ENCODE measurements at places on chromosomes 11 and 22. TPM values are rescaled to one million over a fixed set of nuclear protein-coding genes. Genes with fewer than 3 reads are reported as not detected.

OSBPL5 gene
- total RNA-seq = 11.2 TPM

CHST1 gene
- total RNA-seq = not detected

PKNOX2 gene
- not detected for total RNA-seq

WBP2NL gene
- 2.6 TPM for total RNA-seq

C11orf87 gene
- total RNA-seq = not detected

CCDC116 gene
- 0.16 TPM for total RNA-seq

MS4A7 gene
- total RNA-seq = 1.0 TPM

PDGFB gene
- 13.4 TPM for total RNA-seq

LRRC74B gene
- not detected for total RNA-seq

NXPE1 gene
- total RNA-seq = not detected

POU2F3 gene
- not detected for total RNA-seq

LRRC4C gene
- total RNA-seq = not detected

KRTAP5-10 gene
- total RNA-seq = not detected

PHETA2 gene
- 0.98 TPM for total RNA-seq

NECTIN1 gene
- total RNA-seq = 1.8 TPM

DNA sequence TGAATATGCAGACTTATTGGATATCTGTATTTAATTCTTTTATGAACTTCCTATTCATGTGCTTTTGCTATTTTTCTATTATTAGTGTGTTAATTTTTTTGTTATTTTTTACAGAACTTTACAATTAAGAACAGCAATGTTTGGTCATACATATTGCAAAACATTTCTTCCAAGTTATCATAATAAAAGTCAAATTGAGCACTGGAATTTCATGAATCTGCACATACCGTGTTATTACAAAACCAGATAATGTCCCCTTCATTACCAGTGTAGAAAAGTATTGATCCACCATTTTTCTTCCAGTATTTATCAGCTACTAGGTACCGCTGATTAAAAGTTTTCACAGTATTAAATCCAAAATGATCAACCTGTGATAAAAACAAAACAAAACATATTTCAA is 40.5 kb downstream of the PRCP start:
- DNase-seq = no peak

DNA sequence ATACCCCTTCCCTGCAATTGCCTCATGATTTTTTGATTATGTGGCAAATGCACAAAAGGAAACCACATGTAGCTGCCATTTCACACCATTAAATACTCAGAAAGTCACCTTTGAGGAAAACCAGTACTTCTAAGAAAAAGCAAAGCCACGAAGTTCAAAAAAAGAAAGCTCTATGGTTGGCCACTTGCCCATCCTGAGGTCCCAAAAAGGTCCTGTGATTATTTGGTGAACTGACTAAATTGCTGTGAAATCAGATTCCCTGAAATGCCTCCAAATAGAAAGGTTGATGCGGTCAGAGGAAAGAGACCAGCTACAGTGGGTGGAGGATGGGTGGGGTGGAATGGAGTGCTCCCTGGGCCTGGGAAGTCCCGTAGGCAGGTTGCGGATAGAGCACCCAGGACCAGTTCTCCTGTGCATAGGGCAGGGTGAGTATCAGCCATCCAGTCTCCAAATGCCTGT is 26.9 kb downstream of the MRPL16 start:
- DNase-seq = no peak

- DNase-seq = no peak
These were observed 115.0 kb downstream of the TMPRSS5 start for GRCh38 chr11:113591117-113591516.

DNA sequence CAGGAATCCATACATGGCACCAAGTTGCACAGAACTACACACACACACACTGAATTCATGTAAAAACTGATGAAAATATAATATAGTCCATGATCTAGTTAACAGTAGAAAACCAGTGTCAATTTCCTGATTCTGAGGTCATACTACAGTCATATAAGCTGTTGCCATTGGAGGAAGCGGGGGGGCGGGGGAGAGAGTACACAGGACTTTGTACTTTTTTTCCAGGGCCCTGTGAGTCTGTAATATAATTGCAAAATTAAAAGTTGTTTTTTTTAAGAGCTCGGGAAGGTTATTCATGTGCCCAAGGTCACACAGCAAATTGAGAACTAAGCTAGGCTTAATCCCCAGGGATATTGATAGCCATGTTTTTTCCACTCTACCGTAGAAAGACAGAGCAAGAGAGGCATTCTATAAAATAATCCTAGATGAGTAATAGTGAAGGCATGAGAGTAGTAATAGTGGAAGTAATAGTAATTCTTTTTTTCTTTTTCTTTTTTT is 312.3 kb downstream of the MN1 start:
- no peak for DNase-seq

DNA sequence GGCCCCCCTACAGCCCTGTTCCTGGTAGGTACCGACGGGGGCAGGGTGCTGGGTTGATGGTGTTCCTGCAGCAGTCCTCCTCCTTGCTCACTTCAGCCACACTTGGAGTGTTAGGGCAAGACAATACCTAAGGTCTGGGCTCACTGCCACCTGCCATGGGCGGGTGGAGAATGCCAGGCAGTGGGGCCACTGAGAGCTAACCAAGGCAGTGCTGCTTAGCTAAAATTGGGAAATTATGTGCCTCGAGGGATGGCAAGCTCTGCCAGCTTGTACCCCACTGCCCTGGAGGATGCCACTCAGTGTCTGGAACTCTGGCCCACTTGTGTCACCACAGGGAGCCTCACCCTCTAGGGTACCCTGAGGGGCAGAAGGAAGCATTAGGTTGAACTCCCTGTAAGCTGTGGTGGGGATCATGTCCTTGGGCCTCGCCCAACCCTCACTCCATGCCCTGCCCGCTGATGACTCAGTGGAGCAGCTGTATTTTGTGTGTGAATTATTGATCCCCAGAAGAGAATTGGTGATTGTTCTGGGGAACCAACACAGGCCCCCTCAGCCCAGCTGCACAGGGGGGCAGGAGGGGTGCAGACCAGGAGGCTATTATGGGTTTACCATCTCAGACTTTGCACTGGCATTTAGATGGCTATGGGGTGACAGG is 17.7 kb downstream of the PHLDB1 start:
- DNase-seq = no peak

- no peak for DNase-seq
These were observed 32.5 kb downstream of the NOX4 start for GRCh38 chr11:89458716-89459115.

- DNase-seq = no peak
These were observed 4.5 kb downstream of the OR5B21 start for GRCh38 chr11:58503361-58503856.

GRCh38 chr22:50530877-50531545 is 1.2 kb upstream of the TYMP start:
- DNase-seq = peak; percentile 65

DNA sequence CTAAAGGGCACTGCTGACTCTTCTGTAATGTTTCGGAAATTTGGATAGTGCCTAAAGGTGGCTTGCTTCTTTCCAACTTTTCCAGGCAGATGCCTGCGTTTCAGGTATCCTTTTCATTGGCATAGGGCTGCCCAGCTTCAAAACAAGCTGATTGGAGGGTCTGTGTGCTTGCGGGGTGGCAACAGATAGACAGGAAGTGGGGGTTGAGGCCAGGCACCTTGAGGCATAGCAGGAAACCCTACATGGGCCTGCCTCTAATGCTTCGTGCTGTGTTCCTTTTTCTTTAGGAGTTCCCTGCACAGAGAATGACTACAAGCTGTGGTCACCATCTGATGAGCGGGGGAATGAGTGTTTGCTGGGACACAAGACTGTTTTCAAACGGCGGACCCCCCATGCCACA is 92.2 kb upstream of the SORL1-AS1 start:
- DNase-seq = no peak

DNA sequence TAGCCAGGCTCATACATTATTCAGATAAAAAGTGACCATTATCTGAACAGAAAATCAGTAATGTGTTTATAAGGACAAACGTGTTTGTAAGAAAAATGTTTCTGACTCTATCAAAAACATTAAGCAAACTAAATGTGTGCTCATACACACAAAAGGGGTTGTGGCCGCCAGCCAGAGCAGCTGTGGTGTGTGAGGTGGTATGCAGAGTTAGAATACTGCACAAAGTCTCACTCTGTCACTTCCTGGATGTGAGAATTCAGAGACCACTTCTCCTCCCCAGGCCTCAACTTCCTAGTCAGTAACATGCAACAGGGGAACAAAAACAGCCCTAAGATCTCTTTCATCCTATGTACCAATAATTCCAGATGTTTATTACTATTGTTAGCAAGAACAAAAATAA is 9.4 kb downstream of the OR5B21 start:
- DNase-seq = peak; percentile 25

DNA sequence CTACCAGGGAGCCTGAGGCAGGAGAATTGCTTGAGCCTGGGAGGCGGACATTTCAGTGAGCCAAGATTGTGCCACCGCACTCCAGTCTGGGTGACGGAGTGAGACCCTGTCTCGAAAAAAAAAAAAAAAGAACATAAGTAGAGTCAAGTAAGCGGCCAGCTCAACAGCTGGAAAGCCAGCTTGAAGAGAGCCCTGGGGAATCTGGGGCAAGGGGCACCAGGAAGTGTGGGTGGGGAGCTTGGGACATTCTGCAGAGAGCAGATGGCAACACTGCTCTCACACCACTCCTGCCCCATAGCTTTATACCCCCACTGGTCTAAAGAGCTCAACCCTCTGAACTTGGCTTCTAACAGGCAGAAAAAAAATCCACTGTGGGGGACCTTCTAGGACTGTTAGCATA is 505.6 kb downstream of the BUD13 start:
- no peak for DNase-seq

- no peak for DNase-seq
These were observed 4.6 kb downstream of the ADM start for GRCh38 chr11:10309163-10310093.

GRCh38 chr22:31049815-31050420 is 31.2 kb upstream of the SMTN start:
- no peak for DNase-seq

DNA sequence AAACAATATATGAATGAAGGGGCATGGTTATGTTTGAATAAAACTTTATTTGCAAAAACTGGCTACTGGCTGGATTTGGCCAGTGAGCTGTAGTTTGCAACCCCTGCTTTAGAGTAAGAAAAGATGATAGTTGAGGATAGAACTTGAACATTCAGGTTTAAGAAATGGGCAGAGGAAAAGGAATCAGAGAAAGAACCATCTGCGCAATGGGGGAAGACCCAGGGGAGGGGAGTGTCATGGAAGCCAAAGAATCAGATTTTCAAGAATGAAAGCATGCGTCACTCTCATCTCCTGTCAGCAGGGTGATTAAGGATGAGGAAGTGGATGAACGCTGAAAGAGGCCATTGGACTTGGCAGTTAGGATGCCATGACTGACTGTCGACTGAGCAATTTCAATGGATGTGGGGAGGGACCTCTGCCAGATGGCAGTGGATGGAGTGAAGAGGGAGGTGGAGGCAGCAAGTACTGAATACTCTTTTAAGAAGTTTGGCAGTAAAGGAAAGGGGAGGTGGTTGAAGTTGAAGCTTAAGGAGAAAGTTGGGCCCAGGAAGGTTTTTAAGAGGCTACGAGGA is 21.2 kb downstream of the FAT3 start:
- DNase-seq = no peak

- DNase-seq = no peak
These were observed 335.4 kb downstream of the BRD1 start for GRCh38 chr22:49492308-49492707.

- DNase-seq = no peak
These were observed 9.1 kb downstream of the DCHS1 start for GRCh38 chr11:6646576-6646917.

DNA sequence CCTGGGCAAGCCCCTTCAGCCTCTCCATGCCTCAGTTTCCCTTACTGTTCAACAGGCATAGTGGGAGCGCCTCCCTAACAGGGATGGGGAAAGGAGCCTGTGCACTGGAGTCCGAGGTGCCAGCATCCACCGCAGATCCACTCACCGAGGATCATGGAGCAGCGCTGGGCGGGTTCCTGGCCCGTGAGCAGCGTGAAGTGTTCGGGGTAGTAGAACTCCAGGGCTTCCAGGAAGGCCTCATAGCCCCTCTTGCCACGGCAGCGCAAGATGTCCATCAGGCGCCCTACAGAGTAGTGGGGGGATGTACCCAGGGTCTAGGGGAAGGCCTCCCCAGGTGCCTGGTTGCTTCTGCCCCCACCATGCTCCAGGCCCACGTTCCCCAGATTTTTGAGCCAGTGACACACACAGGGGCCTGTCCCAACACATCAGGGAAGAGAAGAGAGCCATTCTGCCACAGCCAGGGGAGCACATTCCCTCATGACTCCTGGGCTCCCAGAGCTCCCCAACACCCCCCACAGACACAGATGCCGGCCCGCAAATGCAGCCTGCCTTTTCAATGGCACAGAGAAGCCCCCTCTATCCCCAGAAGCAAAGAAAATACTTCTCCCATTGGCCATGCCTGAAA is 1.3 kb downstream of the CARD10 start:
- DNase-seq = no peak

GRCh38 chr11:17388609-17389210 is at the start of gene KCNJ11:
KCNJ11 (minus strand) TSS chr11:17388659; CDS start chr11:17388091, 568 bp downstream.
- DNase-seq = no peak

GRCh38 chr11:90423378-90423777 is 200.5 kb upstream of the CHORDC1 start:
- DNase-seq = no peak

All from T-cell (primary cell).